A549 treated with RU486 at 1 μM for 4 hours (cell line): ENCODE measurements at places on chromosomes 3 and 15. TPM values are rescaled to one million over a fixed set of nuclear protein-coding genes. Genes with fewer than 3 reads are reported as not detected.

The TGM4 gene
- total RNA-seq = 0.10 to 0.17 TPM in 2 of 5 replicates, not detected in the others

The FBN1 gene
- total RNA-seq = 6.3 to 8.5 TPM (median 7.0 TPM) in 5 replicates

The RYR3 gene
- 0.05 to 0.07 TPM in 2 of 5 replicates, not detected in the others for total RNA-seq

The SKOR1 gene
- 0.02 to 0.03 TPM in 2 of 5 replicates, not detected in the others for total RNA-seq

The LOXL1 gene
- total RNA-seq = 0.59 to 1.1 TPM (median 0.76 TPM) in 5 replicates

The CCDC39 gene
- total RNA-seq = not detected in 5 replicates

The LYZL4 gene
- total RNA-seq = not detected in 5 replicates

The BOC gene
- 5.2 to 8.2 TPM (median 7.3 TPM) in 5 replicates for total RNA-seq

The PCNP gene
- 93.6 to 122 TPM (median 101 TPM) in 5 replicates for total RNA-seq

The GREM1 gene
- 6.0 to 16.3 TPM (median 8.2 TPM) in 5 replicates for total RNA-seq

The LRTM1 gene
- total RNA-seq = not detected in 5 replicates

The SLC12A1 gene
- total RNA-seq = not detected in 5 replicates
